ENCODE measurements at places on chromosomes 7 and 10.

- DNase-seq, result no peak
Observed at GRCh38 chr7:6260291-6261187, 11.9 kb downstream of the CYTH3 start.

- DNase-seq, result no peak
Observed at GRCh38 chr7:98204670-98205069, 6.6 kb upstream of the BHLHA15 start.

DNA sequence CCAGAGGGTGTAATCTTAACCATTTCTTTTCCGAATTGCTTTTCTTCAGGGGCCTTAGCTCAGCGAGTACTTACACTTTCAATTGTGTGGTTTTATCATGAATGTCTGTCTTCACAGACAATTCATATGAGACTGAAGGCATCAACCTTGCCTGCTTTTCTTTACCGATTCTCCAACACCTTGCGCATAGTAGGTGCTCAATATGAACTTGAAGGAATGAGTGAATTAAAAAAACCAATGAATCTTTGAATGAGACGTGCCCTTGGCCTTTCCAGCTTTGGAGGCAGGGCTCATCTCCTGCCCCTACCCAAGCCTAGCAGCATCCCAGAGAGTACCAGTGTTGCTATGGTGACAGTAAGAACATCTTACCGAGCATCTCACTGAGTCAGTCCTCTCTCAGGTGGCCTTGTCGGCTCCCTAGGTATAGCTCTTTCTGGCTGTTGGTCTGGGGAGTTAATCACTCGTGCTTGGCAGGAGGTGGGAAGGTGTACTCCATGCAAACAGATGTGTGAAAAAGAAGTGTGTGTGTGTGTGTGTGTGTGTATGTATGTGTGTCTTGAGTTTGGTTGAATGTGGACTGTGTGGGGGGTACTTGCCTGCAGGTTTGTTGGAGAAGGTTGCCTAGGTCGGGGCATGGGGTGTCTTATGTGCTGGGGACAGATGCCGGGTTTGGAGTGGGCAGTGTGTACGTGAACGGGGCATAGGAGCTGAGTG lies 107.7 kb downstream of the C10orf105 start:
- no peak for DNase-seq

DNA sequence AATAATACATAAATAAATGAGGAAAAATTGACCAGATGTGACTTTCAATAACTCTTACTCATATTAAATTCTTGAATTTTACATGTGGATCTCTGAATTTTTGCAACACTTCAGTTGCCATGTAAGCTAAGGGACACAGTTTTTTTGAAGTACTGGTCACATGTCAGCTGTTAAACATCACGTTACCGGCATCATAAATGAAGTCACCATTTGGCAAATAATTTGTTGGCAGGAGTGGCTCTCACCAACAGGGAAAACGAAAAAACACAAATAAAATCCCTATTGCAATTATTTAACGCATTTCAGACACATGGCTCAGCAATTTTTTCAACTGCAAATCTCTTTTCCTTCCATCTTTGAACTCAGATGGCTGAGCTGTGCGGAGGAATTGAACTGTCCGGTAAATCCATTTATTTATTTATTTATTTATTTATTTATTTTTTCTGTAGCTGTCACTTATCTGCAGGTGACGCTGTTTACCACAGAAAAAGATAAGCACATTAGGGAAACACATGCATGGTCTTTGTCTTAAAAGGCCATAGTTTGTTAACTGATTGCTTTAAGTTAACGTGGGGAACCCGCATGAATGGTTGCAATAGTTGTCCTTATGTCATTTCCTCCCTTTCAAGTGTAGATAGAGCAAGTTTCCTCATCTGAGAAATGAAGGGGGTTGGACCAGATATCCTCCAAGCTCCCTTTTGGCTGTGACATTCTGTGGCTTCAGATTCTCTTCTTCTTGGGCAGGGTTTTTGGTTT lies 64.7 kb upstream of the JAZF1 start:
- DNase-seq, result no peak

GRCh38 chr10:44968091-44968490 lies 8.5 kb downstream of the RASSF4 start:
- no peak for DNase-seq

DNA sequence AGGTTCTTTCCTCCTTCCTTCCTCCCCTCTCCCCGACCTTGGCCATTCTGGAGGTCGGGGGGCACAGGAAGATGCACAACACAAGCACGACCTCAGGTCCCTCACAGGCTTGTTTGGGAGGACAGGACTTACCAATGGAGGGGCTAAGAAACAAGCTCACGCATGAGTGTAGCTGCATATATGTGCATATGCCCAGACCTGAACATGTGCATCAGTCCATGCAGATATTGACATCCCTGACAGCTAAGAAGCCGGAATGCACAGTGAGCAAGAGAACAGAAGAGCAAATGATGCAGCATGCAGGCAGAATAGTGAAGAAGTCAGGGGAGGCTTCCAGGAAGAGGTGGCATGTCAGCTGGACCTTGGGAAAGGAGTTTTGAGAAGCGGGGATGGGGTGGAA lies 28.7 kb downstream of the ADCYAP1R1 start:
- DNase-seq, result no peak

DNA sequence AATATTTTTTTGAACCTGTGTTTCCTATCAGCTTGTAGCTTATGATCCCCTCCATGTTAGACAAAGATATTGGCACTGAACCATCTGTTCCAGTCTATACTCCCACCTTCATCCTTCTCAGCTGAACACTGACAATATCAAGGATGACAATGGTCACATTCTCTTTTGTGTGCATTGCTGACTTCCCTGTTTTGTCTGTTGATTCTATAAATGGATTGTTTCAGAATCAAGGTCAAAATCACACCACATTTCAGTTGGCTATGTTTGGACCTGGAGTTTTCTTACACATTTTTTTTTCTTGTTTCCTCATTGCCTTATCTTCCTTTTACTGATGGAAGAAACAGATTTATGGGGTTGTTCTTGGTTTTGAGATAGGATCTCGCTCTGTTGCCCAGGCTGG lies 11.3 kb upstream of the SMURF1 start:
- DNase-seq, result no peak

DNA sequence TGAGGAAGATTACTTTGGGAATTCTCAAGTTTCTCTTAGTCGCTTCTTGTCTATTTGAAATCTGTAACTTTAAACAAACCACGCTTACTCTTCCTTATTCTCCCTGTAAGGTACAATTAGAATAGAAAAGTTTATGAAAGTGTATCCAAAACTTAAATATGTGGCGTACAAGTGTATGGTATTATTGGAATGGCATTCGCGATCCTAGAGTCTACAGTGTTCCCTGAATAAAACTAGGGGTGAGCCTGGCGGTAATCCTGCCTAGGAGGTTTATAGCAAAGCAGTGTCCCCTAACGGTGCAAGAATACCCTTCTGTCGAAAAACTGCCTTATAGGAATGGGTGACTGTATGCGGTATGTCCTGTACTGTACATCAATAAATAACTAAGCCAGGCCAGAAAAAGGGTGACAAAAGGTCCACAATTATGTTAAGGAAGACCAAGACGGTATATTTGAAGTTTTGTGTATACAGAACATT lies 1.2 kb downstream of the TASOR2 start:
- no peak for DNase-seq

GRCh38 chr10:69334302-69335062 lies 56.2 kb downstream of the HK1 start:
- no peak for DNase-seq

DNA sequence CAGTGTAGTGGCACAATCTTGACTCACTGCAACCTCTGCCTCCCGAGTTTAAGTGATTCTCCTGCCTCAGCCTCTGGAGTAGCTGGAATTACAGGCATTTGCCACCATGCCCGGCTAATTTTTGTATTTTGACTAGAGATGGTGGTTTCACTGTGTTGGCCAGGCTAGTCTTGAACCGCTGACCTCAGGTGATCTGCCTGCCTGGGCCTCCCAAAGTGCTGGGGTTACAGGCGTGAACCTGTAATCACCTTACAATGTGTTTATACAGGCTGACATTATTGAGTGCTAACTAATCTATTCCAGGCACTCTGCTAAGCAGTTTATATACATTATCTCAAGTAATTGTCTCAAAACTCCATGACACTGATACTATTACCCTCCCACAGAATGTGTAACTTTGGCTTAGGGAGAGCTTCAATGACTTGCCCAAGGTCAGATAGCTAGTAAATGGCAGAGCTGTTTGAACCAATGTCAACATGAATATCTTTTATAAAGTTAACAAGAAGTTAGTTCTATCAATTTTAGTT lies 36.8 kb downstream of the KIFBP start:
- no peak for DNase-seq
